ENCODE measurements at places on chromosomes 3 and 15.

DNA sequence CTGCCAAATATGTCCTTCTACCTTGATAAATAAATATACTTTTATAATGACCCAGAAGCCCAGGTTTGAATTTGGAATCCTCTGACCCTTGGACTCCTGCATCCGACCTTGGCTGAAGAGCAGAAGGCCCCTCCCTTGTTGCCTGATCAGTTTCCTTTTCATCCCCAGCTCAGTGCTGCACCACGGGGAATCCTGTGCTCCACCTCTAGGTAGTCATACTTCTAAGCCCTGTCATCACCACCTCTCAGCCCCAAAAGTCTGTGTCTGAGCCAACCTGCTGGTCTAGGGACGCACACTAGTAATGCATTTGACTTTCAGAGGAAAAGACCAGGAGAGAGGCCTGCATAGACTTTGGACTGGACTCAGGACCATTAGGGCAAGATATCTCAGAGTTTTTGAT lies 310.6 kb downstream of the NLGN1 start:
- DNase-seq: no peak

DNA sequence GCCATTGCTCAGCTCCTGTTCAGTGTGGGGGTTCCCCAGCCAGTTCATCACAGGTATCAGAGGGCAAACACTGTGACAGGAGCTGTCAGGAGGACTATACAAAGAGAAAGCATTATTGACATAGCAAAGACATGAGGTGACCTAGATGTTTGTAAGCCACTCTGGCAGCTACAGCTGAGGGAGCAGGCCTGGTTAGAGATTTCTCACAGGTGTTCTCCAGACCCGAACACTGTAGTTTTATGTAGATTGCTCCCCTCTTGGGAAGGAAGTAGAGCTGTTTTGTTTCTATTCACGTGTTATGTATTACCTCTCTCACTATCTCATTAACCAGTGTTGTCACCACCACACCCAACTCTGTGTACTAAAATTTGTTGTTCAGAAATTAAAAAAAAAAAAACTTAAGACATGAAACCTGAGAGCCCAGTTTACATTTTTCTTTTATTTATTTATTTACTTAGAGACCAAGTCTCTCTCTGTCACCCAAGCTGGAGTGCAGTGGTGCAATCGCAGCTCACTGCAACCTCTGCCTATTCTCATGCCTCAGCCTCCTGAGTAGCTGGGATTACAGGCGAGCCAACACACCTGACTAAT lies 123.7 kb downstream of the RBPMS2 start:
- peak; percentile 41 for DNase-seq

DNA sequence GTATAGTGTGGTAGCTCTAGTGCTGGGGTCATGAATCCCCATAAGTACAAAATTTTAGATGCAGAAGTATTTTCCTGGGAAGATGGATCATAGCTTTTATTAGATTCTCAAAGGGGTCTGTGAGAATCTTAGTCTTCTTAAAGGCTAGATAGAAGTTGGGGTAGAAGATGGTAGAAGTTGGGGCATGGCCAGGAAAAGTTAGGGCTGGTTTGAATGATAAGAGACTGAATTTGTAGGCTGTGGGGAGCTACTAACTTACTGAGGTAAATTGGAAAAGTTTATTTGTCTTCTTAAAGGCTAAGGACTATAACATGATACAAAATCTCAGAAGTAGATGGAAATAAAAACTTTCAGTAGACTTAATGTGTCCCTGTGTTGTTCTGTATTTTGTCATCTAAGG lies 1.6 kb upstream of the UBE2Q2 start:
- no peak for DNase-seq

DNA sequence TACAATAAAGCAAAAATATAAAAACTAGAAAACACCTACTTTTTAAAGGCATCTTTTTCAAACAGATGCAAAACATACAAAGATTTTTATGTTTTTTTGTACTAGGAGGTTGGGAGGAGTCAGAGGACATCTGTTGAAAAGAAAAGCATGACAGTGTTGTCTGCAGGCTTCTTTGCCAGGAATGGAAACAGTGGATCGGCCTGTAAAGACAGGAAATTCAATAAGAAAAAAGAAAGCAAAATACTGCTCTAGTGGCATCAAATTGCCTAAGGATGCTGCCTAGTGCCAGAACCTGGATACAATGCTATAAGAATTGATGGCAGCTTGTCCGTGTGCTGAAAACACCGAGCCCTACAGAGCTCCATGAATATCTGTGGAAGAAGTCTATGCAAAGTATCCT lies 69.9 kb downstream of the TBC1D5 start:
- DNase-seq: no peak

- no peak for DNase-seq
Measured at GRCh38 chr3:37956723-37957538, 33.7 kb upstream of the VILL start.

- no peak for DNase-seq
Measured at GRCh38 chr3:88151358-88151757, 1.6 kb downstream of the C3orf38 start.

DNA sequence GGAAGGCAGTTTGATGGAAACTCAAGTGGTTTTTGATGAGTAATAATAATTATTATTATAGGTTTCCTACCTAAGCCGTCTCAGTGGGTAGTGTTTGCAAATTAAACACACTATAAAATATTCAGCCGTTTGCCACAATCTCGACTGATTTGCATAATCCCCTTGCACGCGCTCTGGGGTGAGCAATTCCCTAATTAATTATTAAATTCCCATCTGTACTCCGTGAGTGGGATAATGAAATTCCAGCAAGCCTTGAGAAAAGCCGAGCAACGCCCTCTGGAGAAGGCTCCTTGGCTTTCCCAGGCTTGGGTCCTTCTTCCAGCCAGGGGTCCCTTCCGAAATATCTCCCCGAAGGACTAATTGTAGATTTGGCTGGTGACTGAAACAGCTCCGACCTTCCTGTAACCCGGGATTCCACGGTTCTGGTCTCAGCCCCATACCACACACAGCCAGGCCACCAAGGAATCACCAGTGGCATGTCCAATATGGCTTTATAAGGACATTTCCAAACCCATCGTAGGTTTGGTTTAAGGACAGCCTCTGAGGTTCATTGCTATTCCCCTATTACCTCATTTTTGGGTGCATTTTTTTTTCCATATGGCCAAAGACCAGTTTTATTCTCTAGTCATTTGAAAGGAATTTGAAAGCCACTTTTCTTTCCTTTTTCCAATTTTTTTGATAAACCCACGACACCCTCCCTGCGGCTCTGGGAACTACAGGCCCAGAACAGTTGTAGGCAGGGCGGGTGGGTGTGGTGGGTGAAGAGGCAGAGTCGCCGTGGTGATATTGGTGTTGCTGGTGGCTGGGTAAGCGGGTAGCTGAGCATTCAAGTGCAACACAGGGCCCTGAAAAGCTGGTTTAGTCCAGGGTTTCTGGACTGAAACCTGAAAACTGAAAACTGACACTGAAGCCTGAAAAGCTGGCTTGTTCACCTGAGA lies 33.2 kb upstream of the RGMA start:
- DNase-seq: no peak

DNA sequence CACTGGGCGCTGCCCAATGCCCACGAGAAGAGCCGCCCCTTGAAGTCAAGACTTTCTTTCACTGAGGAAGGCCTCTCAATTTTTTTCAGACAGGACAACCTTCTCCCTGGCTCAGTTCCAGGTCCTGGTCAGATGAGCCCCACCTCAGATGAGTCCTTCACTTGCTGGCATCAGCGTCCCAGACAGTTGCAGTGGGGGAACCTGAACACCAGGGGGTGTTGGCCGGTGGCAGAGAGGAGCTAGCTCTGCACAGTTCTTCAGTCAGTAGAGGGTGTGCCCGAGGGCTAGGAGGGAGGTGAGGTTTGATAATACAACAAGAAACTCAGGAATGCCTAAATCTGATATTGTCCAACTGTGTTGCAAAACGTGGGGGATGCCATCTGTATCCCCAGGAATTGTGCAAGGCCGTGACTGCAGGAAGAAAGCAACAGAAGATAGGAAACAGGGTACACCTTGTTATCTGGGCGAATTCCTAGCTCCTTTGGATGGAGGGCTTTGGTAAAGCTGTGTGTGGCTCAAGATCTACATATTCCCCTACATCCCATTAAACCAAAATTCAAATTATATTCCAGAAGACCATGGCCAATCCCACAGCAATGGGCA lies 34.3 kb downstream of the CCR3 start:
- peak; percentile 78 for DNase-seq

- DNase-seq: no peak
Measured at GRCh38 chr3:173748105-173748504, 350.6 kb downstream of the NLGN1 start.

- DNase-seq: no peak
Measured at GRCh38 chr15:37102305-37103162, 2.2 kb upstream of the MEIS2 start.

GRCh38 chr3:180926526-180926925 lies 14.1 kb downstream of the FXR1 start:
- DNase-seq: no peak

GRCh38 chr3:64905906-64906410 lies 218.2 kb upstream of the ADAMTS9 start:
- DNase-seq: no peak

GRCh38 chr15:82737975-82738374 lies 28.3 kb upstream of the AP3B2 start:
- DNase-seq: no peak

- DNase-seq: no peak
Measured at GRCh38 chr3:106827515-106828213, 549.6 kb upstream of the CCDC54 start.

- DNase-seq: no peak
Measured at GRCh38 chr3:119891944-119892721, 110.2 kb downstream of the NR1I2 start.

DNA sequence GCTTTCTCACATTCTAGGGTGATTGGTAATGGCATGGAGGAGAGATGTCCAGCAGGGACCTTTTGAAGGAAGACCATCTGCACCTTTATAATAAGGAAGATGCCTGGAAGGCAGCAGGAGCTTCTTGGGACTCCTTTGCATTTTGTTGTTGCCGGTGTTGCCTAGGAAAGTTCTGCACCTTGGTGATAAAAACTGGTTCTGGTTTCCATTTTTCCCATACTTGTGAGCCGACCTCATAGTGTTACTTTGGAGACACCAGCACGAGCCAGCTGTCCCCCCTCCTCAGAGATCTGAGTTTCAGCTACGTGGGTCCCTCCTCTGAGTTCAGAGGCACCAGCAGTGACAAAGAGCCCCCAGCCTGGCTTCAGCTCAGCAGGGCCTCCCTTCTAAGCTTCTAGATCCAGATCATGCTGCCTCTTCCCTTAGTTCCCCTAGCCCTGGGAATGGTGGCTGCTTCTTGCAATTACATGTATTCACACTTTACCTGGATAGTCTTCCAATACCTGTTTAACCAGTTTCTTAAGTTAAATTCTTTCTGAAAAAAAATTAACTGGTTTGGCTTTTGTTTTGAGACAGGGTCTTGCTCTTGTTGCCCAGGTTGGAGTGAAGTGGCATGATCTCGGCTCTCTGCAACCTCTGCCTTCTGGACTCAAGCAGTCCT lies 18.0 kb upstream of the FSTL1 start:
- DNase-seq: no peak

DNA sequence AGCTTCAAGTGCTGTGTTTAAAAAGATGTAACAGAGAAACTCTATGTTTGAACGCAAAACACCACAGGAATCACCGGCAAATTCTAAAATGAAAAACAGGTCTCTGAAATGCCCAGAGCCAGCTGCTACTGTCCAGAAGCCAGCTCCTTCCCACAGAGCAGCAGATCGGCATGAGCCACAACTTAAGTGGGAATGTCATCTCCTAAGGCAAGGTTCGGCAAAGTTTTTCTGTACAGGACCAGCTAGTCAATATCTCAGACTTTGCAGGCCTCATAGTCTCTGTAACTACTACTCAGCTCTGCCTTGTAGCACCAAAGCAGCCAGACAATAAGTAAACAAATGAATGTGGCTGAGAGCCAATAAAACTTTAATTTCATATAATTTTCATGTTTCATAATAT lies 4.9 kb downstream of the PLOD2 start:
- DNase-seq: no peak

GRCh38 chr15:81284256-81285031 lies 39.5 kb downstream of the STARD5 start:
- no peak for DNase-seq

GRCh38 chr3:154954757-154955156 lies 125.4 kb upstream of the MME start:
- no peak for DNase-seq

- DNase-seq: no peak
Measured at GRCh38 chr3:37136067-37136466, 38.3 kb downstream of the LRRFIP2 start.

GRCh38 chr3:47705391-47705790 lies 76.3 kb downstream of the SMARCC1 start:
- no peak for DNase-seq

DNA sequence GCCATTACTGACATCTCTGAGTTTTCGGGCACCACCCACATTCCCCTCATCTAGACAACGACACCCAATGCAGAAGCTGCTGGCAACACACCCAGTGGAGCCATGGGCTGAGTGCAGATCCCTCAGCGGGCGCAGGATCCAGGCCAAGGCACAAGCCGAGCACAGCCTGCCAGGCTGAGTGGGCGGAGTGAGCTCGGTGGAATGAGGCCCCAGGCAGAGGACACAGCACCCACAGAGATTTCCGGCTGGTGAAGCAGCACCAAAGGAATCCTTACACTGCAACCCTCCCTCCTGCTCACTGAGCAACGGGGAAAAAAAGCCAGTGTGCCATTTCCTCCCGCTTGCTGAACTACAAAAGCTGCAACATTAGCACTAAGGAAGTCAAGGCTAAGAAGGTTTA lies 34.3 kb downstream of the ZMAT3 start:
- peak; percentile 53 for DNase-seq

- DNase-seq: no peak
Measured at GRCh38 chr3:127182431-127182830, 10.5 kb upstream of the PRR23E start.

DNA sequence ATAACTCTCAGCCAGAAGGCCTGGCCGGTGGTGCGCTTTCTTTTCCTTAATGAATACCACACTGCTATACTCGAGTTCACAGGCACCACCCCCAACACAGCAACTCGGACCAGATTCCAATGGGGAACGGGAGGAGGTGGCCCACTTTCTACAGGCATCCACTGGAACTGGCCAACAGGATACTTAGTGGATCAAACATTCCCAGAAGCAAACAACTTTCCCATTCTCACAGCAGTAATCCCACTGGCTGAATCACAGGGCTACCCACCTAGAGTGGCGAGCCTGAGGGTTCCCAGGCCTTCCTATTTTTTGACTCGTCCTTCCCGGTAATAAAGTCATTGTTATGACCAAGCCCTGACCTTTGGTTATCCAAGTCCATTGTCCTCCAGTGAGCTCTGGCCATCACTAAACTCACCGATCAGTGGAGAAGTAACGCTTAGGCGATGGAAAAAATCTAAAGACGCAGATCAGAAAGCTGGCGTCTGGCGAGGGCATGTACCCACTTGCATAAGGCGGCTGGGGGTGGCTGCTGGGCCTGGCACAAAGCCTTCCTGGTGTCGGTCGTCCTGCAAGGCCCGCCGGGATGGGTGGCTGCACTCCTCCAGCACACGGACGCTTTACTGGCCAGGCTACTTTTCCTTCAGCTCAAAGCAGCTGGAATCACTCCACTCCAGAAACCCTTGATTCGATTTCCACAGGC lies 1.2 kb downstream of the EOGT start:
- no peak for DNase-seq

GRCh38 chr3:186931532-186932280 lies 1.4 kb downstream of the ST6GAL1 start:
- peak; percentile 68 for DNase-seq
